ENCODE measurements at places on chromosomes 11 and 22.

DNA sequence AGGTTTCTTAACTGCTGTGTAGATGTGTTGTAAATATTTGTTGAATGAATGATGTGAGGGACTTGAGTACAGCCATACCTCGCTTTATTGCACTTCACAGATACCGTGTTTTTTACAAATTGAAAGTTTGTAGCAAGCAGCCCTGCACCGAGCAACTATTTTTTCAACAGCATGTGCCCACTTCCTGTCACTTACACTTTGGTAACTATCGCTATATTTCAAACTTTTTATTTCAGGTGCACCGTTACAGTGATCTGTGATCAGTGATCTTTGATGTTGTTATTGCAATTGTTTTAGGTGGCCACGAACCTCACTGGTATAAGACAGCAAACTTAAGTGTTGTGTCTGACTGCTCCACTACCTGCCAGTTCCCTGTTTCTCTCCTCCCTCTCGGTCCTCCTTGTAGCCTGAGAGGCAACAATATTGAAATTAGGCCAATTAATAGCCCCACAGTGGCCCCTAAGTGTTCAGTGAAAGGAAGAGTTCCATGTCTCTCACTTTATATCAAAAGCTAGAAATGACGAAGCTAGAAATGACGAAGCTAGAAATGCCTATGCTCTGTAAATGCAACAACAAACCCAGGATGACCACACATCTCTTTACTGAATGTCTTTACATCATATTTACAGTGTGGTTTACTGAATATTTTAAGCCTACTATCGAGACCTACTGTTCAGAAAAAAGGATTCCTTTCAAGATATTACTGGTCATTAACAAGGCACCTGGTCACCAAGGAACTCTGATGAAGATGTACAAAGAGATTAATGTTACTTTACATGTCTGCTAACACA, 1.0 kb downstream of the SFI1 start:
- DNase-seq, result no peak

GRCh38 chr11:26780376-26781085, 58.7 kb upstream of the SLC5A12 start:
- no peak for DNase-seq

DNA sequence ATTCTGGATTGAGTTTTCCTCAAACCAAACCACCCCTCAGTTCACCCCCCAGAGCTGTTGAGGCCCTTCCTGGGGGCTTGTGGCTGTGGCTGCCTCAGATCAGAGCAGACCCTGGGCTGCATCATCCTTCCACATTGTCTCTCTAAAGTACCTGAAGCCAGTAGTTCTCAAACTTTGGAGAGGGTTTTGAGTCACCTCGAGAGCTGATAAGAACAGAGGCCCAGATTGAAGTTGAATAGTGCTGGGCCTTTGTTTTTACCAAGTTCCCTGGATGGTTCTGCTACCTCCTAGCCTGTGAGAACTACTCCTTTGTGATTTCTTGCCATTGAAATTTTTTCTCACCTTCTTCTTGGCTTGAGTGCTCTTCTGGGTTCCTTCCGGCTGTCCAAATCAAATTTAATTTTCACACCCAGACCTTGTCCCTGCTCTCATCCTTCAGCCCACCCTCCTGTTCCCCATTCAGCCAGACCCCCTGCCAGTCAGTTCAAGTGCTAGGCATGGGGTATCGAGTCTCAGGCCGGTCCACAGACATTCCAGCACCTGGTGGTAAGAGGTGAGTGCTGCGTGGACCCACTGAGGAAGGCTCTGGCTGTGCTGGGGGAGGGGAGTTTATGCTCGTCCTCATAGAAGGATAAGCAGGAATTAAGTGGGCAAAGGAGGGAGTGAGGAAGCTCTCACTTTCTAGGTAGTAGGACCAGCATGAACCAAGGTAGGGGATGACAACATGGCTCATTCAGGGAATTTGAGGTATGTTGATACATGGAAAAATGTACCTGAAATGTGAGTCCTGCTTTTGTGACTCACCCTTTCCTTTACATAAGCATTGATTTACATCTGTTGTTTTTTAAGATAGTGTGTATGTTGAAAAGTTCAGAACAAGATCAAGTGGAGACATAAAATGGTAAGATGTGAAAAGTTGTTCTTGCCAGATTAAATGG, 116.5 kb downstream of the PTPRJ start:
- no peak for DNase-seq

- no peak for DNase-seq
These were observed 18.8 kb upstream of the MMP20 start for GRCh38 chr11:102643941-102644340.
